Fibroblast of the aortic adventitia (primary cell): ENCODE measurements at places on chromosomes 4 and X. TPM values are rescaled to one million over a fixed set of nuclear protein-coding genes. Genes with fewer than 3 reads are reported as not detected.

DNA sequence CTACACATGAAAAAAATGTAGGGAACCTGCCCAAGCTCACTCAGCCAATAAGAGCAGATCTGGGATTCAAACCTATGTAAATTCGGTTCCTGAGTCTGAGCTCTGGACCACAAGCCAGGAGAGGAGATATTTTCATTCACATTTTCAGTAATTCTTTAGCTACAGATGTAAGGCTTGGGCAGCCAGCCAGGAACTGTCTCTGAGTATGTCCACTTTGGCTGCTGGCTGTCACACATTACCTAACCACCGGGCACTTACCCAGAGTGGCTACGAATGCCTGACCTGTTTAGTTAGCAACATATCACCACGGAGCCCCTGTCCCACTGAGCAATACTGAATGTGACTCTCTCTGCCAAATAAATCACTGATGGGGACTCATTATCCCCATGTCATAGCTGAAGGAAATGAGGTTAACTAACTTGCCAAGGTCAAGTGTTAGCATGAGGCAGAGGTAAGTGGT is 15.3 kb downstream of the USP46 start:
- peak; percentile 72 for DNase-seq

DNA sequence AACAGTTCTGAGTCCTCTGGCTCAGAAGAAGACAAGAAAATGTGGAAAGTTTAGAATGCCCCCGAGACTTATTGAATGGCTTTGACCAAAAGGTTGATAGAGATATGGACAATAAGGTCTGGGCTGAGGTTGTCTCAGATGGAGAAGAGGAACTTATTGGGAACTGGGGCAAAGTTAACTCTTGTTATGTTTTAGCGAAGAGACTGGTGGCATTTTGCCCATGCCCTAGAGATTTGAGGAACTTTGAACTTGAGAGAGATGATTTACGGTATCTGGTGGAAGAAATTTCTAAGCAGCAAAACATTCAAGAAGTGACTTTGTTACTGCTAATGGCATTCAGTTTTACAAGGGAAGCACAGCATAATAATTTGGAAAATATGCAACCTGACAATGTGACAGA is 1549.3 kb upstream of the ADGRL3 start:
- DNase-seq: no peak

DNA sequence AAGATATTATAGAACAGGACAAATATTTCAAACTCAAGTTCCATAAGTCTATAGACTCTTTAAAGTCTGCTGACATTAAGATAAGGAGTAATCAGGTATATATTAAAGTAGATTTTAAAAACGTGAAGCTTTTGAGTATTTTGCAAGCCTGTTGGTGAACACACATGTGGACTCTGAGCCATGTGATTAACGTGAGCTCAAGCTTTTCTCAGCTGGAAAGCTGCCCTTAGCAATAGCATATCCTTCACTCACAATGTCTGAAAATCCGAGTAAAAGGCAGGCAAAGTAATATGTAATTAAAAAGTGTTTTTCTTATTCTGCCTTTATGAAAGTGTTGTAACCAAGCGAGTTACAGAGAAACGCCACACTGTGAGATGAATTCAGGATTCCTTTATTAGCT is 140.5 kb upstream of the AADAT start:
- no peak for DNase-seq

GRCh38 chrX:40022421-40022820 is 75.3 kb downstream of the BCOR start:
- DNase-seq: no peak

GRCh38 chr4:69731847-69732246 is 28.6 kb downstream of the SULT1B1 start:
- DNase-seq: peak; percentile 49

- DNase-seq: peak; percentile 13
Measured at GRCh38 chrX:149903889-149904748, 23.1 kb downstream of the MAGEA8 start.

DNA sequence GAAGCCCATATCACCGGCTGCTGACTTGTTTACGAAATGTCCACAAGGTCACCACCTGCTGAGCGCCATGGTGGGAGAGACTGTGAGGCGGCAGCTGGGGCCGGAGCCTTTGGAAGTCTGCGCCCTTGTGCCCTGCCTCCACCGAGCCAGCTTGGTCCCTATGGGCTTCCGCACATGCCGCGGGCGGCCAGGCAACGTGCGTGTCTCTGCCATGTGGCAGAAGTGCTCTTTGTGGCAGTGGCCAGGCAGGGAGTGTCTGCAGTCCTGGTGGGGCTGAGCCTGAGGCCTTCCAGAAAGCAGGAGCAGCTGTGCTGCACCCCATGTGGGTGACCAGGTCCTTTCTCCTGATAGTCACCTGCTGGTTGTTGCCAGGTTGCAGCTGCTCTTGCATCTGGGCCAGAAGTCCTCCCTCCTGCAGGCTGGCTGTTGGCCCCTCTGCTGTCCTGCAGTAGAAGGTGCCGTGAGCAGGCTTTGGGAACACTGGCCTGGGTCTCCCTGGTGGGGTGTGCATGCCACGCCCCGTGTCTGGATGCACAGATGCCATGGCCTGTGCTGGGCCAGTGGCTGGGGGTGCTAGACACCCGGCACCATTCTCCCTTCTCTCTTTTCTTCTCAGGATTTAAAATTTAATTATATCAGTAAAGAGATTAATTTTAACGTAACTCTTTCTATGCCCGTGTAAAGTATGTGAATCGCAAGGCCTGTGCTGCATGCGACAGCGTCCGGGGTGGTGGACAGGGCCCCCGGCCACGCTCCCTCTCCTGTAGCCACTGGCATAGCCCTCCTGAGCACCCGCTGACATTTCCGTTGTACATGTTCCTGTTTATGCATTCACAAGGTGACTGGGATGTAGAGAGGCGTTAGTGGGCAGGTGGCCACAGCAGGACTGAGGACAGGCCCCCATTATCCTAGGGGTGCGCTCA is 8.7 kb upstream of the MSANTD1 start:
- DNase-seq: no peak

DNA sequence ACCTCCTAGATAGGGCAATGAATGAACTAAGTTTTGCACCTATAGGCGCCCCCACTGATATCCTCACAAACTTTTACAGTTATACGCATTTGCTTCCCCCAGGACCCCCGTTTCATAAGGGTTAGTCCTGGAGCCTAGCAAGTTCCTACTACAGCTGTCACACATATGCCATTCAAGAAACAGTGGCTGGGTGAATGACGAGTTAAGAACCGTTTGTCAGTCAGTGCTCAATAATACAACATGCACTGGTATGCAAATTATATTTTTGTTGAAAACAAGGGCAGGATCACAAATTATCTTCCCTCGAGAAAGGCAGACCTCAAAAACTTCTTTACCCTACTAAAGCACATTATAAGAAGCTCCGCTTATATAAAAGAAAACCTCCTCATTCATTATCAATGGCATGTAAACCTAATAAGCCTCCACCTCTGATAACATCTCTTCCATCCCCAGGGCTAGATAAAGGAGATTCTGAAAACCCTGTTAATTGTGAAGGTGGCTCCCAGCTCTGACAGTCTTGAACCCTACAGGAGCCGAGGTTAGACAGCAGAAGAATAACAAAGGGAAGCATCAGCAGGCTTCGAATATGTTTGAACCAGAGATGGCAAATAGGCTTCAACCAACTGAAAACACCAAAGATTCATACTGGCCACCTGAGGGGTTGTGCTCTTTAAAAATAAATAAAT is 40.3 kb downstream of the AFAP1 start:
- no peak for DNase-seq

GRCh38 chr4:3479358-3480101 is 16.4 kb downstream of the DOK7 start:
- DNase-seq: no peak

DNA sequence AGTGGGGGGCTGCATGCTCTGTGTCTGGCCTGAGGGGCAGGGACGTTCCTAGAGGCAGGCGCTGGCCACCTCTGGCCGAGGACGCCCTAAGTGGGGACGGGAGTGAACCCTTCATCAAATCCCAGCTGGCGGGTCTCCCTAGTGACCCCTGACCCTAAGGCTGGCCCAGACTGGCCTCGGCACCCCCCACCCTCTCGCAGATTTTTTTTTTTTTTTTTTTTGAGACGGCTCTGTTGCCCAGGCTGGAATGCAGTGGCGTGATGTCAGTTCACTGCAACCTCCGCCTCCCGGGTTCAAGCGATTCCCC is 988 bp upstream of the MXD4 start:
- DNase-seq: no peak

DNA sequence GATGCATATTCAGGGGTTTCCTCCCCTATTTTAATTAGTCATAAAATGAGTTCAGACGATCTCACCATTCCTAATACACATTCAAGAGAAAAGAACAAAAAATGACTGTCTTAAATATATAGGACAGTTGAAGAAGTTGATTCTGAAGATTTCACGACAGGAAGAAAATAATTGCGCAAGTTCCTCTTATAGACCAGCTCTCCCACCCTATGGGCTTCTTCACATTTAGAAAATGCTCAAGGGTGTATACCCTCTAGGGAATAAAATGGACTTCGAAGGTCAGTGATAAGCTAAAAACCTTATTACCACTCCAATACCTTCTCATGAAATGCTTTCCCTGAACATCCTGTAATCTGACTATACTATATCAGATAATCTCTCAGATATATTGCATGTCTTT is 149.2 kb upstream of the TEX13C start:
- no peak for DNase-seq

GRCh38 chrX:108299704-108300103 is 138.5 kb downstream of the COL4A6 start:
- DNase-seq: no peak

DNA sequence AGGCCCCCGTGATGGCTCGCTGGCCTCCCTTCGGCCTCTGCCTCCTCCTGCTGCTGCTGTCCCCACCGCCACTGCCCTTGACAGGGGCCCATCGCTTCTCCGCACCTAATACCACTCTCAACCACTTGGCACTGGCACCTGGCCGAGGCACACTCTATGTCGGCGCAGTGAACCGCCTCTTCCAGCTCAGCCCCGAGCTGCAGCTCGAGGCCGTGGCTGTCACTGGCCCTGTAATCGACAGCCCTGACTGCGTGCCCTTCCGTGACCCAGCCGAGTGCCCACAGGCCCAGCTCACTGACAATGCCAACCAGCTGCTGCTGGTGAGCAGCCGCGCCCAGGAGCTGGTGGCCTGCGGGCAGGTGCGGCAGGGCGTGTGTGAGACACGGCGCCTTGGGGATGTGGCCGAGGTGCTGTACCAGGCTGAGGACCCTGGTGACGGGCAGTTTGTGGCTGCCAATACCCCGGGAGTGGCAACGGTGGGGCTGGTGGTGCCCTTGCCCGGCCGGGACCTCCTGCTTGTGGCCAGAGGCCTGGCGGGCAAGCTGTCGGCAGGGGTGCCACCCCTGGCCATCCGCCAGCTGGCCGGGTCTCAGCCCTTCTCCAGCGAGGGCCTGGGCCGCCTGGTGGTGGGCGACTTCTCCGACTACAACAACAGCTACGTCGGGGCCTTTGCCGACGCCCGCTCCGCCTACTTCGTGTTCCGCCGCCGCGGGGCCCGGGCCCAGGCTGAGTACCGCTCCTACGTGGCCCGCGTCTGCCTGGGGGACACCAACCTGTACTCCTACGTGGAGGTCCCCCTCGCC is 3.0 kb downstream of the PLXNB3 start:
- DNase-seq: no peak

GRCh38 chrX:20455001-20455400 is 188.3 kb upstream of the RPS6KA3 start:
- no peak for DNase-seq

DNA sequence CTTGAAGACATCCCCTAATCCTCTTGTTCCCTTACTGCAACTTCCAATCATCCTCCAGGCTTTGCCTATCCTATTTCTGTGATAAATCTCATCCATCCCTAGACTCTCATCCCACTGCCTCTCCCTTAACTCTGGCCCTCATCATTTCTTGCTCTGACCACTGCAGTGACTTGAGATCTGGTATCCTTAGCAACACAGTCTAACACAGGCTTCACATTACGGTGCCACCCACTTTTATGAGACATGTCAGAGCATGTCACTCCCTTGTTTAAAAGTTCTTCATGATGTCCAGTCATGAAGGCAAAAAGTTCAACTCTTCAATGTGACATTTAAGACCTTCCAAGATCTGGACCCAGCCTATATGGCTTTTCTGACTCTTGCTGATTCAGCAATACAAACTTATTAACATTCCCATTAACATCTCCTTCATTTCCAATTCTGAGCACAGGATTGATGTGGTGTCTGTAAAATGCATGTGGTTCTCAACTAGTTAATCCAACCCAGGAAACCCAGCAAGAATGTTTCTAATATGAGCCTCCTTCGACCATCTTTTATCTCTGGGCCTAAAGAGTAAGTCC is 64.0 kb downstream of the OR13H1 start:
- DNase-seq: no peak

DNA sequence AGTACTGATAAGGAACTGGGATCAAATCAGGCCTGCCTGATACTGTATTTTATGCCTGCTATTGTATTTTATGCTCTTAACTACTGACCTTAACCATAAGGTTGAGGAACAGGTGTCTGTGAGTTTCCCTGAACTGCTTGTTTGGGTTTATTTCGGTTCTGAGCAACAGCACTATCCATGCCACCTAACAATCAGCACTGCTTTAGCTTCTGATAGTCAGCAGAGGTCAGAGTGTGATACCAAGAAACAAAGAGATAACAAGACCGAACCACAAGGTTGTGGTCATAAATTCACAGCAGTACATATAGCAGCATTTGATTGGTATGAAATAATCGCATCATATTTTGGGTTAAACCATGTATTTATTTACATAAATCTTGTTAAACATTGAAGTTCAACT is 362.2 kb downstream of the FGF13 start:
- DNase-seq: no peak

GRCh38 chr4:40306976-40307375 is 28.2 kb upstream of the CHRNA9 start:
- no peak for DNase-seq

- no peak for DNase-seq
Measured at GRCh38 chr4:67332627-67333026, 212.7 kb downstream of the CENPC start.

DNA sequence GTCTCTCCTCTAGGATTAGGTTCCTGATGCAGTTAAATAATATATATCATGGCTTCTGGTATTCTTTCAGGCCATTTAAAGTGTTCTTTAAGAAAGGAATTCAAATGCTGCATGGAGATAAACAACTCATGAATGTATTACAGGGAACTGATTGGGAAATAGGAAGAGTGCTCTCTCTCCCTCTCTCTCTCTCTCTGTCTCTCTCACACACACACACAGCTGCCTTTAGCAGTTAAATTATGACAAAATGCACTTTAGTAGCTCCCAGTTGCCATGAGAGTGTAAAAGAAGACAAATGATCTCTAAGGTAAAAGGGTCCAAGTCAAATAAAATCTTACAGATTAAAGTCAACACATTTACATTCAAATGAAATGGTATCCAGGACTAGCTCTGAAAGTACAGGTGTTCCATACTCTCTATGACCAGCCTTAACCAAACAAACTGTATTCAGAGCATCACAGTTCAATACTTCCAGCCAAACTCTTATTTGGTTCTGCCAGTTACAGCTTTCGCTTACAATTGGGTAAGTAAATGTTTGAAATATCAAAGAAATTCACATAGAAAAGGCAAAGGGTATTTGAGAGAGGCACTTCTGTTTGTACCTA is 94.7 kb upstream of the CXXC4 start:
- no peak for DNase-seq

NOP14 gene
- 25.6 and 46.7 TPM in 2 replicates for total RNA-seq

TRIM60 gene
- total RNA-seq: not detected in 2 replicates

HSFX4 gene
- not detected in 2 replicates for total RNA-seq

INTU gene
- total RNA-seq: 6.0 and 14.1 TPM in 2 replicates

PRR32 gene
- total RNA-seq: not detected in 2 replicates
